NCI-H2081 treated with DMSO at 0.1 percent for 48 hours (cell line): ENCODE measurements at places on chromosomes 16 and 17.

DNA sequence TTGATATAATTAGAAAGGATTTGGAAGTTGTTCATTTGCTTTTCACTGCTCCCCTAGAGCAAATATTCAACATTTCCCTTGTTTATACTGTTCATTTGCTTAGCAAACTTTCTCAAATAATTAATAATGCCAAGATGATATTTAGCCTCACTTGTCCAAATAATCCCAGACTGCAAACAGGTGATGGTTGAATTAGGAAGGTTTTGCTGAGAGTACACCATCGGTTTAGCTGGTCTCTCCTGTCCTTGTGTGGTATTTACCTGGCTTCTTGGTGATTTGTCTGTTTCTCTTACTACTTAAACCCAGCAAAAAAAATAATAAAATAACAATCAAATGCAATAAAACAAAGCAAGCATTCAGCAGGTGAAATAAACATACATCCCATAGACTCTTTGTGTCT, 6.5 kb downstream of the KATNIP start:
- DNase-seq: no peak

GRCh38 chr16:56269811-56270684, 78.8 kb downstream of the GNAO1 start:
- DNase-seq: no peak

GRCh38 chr17:50841277-50841948, 6.0 kb downstream of the WFIKKN2 start:
- DNase-seq: no peak

- DNase-seq: no peak
These were observed 68.0 kb downstream of the AMFR start for GRCh38 chr16:56357241-56357764.

GRCh38 chr17:37194208-37194607, 181.6 kb upstream of the C17orf78 start:
- no peak for DNase-seq

DNA sequence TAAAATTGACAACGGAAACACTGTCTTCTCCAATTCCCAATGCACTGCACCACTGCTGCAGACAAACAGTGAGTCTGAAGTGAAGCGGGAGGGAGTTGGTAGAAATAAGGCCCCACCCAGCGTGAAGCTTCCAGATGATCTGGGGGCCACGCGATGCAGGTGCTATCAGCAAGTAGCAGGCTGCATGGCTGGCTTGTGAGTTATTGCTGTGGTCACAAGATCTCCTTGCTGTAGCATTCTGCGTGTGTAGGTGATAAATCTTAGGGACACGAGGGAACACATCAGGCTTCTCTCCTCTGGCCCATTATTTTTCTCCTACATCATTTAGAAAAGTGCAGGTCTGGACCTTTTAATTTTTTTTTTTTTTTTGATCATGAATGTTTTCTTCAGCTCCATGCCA, 407.6 kb downstream of the TMEM114 start:
- DNase-seq: no peak

GRCh38 chr17:4900231-4901107, 1.1 kb downstream of the C17orf107 start:
- no peak for DNase-seq

- no peak for DNase-seq
These were observed 31.4 kb downstream of the LIG3 start for GRCh38 chr17:35011671-35012216.

DNA sequence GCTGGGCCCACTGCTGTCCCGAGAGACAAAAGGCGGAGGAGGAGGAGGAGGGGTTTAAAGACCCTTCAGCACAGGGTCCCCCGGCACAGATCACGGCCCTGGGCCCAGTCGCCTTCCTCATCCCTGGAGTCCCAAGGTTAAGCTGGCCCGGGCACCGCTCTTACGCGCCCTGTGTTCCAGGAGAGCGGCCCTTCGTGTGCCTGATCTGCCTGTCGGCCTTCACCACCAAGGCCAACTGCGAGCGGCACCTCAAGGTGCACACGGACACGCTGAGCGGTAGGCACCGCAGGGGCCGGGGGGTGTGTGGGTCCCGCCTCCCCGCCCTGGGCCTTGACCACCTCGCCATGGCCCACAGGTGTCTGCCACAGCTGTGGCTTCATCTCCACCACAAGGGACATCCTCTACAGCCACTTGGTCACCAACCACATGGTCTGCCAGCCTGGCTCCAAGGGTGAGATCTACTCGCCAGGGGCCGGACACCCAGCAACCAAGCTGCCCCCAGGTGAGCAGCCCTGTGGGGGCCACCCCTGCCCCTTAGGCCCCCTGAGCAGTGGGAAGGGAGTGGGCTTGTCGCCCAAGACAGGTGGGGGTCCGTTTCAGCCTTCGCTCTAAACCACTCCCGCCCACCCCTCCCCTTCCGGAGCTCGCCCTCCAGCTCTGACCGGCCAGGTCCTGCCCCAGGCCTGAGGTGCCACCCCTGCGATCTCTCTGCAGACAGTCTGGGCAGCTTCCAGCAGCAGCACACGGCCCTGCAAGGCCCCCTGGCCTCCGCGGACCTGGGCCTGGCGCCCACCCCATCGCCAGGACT, 37.6 kb upstream of the ZC3H18 start:
- no peak for DNase-seq

DNA sequence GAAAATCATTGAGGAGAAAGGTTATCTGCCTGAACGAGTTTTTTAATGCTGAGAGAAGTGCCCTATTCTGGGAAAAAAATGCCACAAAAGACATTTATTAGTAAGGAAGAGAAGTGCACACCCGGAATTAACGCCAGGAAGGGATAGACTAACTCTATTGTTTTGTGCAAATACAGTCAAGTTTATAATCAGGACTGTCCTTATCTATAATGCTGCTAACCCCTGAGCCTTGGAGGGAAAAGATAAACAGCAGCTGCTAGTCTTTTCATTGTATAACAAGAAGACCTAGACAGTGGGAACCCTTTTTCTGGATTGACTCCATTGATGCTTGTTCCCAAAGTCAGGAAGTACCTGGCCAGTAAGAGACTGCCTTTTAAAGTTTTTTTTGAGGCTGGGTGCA, 26.5 kb downstream of the BCAS3 start:
- no peak for DNase-seq

- no peak for DNase-seq
These were observed 101.7 kb upstream of the GPR139 start for GRCh38 chr16:20175358-20175757.

DNA sequence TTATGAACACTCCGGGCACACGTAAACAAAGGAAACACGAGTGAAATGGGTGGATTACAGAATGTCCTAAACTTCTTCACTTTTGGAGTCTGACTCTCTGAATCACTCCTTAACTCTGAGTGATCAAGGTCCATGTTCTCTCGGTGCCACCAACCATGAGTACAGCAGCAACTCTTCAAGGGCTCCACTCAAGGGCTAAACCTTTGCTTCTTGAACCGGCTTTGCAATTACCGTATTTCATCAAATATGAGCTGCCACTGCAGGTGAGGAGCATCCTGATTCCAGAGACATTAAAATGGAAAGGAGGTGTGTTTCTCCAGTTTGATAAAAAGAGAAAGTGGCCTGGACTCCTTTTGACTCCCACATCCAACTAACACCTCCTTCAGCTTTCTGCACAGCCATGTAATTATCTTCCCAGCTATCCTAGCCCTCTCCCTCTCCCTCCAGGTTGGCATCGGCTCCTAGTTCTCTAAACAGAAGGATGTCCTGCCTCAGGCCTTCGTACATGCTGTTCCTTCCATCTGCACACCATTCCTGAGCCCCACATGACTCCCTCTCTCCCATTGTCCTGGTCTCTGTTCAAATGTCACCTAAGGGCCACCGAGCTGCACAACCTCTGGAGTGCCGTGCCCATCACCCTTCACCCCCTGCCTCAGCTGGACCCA, 61.4 kb downstream of the ZDHHC7 start:
- no peak for DNase-seq

GRCh38 chr17:62673614-62674362, 46.3 kb downstream of the MRC2 start:
- no peak for DNase-seq

- DNase-seq: no peak
These were observed 6.5 kb downstream of the NXN start for GRCh38 chr17:973053-973452.

GRCh38 chr17:83176623-83177583, 97.5 kb downstream of the METRNL start:
- no peak for DNase-seq

GRCh38 chr17:63819585-63820537, 7.4 kb upstream of the PSMC5 start:
- no peak for DNase-seq

DNA sequence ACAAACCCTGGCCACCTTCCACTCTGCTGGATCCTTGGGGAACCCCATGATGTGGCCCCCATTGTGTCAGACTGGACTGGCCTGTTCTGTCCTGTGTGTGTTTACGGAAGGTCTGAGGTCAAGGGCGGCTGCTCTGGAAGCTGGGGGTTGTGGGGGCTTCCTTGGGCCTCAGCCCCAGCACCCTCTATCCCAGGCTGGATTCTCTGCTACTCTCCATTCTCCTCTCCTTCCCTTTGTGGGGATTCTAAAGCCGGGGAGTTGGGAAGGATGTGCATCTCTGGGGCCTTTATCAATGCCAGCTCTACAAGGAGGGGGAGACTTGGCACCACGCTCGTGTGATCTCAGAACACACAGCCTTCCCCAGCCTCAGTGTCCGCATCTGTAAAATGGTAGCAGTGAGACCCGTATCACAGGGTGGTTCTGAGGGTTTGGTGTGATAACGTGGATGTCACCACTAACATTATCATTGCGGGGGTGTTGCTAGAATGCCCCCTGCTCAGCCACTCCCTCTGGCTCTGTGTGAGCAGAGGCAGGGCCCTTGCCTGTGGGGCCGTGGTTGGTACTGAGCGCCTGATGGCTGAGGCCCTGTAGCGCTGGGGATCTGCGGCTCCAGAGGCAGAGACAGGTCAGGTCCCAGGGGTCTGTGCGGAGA, 18.1 kb downstream of the ADGRG1 start:
- DNase-seq: no peak

DNA sequence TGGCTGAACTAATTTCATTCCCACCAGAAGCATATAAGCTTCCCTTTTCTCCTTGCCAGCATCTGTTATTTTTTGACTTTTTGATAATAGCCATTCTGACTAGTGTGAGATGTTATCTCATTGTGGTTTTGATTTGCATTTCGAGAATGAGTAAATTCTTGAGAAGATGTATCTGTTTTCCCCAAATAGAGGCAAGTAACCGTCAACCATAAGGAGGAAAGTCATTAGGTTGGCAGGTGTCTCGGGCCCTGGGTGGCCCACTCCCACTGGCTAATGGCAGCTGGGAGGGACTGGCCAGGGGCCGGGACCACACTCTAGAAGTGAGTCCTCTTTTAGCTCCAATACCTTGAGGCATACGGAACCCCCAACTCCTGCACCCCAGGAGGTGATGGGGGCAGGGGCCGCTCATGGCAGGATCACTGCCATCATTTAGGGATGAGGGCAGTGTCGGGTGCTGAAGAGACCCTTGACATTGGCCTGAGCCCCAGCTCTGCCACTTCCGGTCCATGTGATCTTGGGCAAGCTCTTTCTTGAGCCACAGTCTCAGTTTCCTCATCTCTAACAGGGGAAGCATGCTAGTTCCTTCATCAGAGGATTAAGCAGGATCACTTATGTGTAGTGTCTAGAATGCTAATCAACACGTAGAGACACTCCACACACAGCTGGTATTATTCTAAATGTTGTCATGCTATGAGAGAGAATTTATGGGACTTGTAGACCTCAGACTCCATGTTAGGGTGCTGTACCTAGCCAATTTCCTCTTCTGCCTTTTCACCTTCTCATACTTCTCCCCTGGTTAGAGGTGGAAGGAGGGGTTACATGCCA, 44.3 kb downstream of the RGS9 start:
- no peak for DNase-seq

DNA sequence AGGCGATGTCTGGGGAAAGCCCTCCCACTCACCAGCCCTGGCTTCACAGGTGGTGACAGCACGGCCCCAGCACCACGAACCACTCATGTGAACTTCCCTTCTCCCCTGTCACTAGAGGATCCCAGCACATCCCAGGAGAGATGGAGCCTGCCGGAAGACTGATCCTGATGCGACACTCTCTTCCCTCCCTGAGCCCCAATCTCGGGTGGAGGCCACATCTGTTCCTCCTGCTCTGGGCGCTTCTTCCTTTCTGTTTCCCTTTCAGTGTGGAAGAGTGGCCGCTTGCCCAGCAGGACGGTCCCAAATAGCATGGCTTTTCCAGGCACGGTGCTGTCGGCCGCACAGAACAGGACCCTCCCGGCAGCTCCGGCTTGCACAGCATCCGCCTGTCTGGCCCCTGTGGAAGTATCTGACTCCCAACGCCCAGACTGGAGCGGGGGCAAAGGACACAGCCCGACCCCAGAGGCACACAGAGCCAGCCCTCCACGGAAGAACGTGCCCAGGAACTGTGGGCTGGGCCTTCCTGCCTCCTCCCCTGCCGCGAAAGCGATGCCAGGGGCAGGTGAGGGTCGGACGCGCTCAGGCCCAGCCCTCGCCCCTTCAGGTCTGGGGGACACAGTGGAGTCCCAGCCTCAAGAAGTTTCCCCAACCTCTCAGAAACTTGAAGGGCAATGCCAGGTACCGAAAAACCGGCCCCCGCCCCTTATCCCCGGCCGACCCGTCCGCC, 37.6 kb downstream of the CBFA2T3 start:
- no peak for DNase-seq

DNA sequence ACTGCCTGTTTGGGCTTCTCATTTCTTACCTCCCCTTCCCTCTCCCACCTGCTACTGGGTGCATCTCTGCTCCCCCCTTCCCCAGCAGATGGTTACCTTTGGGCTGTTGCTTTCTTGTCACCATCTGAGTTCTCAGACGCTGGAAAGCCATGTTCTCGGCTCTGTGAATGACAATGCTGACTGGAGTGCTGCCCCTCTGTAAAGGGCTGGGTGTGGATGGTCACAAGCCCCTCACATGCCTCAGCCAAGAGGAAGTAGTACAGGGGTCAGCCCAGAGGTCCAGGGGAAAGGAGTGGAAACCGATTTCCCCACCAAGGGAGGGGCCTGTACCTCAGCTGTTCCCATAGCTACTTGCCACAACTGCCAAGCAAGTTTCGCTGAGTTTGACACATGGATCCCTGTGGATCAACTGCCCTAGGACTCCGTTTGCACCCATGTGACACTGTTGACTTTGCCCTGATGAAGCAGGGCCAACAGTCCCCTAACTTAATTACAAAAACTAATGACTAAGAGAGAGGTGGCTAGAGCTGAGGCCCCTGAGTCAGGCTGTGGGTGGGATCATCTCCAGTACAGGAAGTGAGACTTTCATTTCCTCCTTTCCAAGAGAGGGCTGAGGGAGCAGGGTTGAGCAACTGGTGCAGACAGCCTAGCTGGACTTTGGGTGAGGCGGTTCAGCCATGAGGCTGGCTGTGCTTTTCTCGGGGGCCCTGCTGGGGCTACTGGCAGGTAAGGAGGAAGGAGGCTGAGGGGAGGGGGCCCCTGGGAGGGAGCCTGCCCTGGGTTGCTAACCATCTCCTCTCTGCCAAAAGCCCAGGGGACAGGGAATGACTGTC, at the start of gene CD68:
CD68 (plus strand) TSS at position 638 of the 833 bp plus-strand sequence; CDS start at position 678, 40 bp downstream.
- no peak for DNase-seq

DNA sequence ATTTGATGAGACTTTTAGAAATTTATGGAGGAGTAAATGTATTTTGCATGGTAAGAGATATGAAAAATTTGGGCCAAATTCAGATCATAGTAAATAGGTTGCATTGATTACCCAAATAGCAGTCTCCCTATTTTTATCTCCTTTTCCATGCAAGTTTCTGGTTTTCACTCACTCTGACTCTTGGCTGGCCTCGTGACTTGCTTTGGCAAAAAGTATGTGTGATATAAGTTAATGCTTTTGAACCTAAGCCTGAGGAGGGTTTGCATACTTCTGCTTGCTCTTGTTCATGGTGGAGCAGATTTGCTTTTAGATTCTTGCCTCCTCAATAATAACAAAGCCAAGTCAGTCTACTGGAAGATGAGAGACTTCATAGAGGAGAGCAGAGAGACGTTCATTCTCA, 1045.9 kb upstream of the CDH8 start:
- no peak for DNase-seq
